ENCODE measurements at places on chromosomes 12 and 14. TPM values are rescaled to one million over a fixed set of nuclear protein-coding genes. Genes with fewer than 3 reads are reported as not detected.

GRCh38 chr14:65222440-65222858 lies 120.1 kb upstream of the MAX start:
- DNase-seq, result peak; percentile 65

The ETFBKMT gene
- total RNA-seq, result 5.6 TPM

- DNase-seq, result peak; percentile 81
These were observed 52.9 kb upstream of the OR9K2 start for GRCh38 chr12:55073043-55074022.

DNA sequence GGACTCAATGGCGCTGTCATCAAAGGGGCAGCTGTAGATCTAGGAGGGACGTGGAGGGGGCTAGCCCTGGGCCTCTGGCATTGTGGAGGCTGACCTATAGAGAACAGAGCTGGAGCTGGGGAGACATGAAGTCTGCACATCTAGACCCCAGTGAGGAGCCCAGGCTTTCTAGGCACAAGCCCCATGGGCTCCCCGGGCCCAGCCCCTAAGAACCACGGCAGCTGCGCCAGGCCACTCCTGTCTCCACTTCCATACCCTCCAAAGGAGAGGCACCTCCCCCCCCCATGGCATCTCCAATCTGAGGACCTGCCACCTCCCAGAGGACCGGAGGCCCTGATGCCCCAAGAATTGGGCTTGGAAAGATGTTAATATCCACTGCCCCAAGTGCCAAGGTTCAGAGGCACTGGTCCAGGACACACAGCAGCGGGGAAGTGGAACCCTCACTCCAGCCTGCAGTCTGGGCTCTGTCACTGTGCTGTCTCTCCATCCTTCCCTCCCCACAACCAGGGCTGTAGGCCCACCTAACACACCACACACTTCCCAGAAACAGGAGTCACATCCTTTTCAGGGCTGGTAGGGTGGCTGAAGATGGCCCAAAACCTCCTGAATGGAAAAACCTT lies 4.5 kb downstream of the ANKRD9 start:
- DNase-seq, result no peak

- no peak for DNase-seq
These were observed 3.5 kb downstream of the B3GNT4 start for GRCh38 chr12:122206976-122207375.

GRCh38 chr12:123063535-123063934 lies 83.1 kb downstream of the ARL6IP4 start:
- DNase-seq, result no peak

DNA sequence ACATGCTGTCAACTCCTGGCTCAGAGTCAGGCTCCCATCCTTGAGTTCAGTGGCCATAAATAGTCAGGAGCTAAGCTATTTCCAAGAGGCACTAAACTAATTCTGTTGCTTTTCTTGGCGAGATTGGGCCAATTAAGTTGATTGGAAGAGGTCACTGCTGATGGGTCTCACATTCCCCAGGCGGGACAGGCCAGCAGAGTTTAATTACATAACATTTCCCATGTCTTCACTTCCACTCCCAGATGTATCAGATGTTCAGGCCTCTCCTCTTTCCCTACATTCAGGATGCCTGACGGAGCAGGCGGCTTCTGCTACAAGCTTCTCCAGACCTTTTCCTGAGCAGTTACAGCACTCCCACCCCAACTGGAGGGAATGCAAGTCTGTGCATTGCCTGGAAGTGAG lies 5.3 kb downstream of the NTF3 start:
- DNase-seq, result peak; percentile 19

The ASB2 gene
- 5.2 TPM for total RNA-seq

GRCh38 chr12:131381716-131382430 lies 329.0 kb upstream of the SFSWAP start:
- no peak for DNase-seq

DNA sequence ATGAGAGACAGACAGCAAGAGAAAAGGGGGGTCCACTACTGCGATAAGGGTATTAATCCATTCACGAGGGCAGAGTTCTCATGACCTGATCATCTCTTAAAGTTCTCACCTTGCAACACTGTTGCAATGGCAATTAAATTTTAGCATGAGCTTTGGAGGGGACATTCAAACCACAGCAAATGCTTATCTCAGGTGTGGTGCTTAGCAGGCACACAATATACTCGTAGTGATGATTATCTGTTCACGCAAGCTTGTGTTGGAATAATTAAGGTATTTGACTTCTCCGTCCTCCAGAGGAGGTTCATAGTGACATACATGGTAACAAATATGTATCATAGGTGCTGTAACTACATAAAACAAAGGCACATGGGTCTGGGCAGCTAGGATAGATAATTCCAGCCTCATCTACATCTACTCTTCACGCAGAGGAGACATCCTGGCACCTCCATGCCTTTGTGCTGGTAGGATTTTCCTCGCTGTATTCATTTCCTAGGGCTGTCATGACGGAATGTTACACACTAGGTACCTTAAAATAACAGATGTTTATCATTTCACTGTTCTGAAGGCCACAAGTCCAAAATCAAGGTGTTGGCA lies 221.2 kb downstream of the RBM19 start:
- DNase-seq, result no peak

DNA sequence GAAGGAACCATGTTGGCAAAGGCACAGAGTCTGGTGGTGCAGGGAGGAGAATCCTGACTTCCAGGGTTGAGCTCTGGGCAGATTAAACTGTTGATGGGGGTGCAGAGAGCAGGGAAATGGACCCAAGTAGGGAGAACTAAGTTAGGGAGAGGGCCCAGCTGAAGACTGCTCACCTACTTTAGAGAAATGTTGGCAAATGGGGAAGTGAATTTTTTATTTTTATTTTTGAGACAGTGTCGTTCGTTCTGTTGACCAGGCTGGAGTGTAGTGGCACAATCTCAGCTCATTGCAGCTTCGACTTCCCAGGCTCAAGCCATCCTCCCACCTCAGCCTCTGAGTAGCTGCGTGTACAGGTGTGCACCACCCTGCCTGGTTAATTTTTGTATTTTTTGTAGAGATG lies 32.1 kb upstream of the TUBA1A start:
- no peak for DNase-seq

DNA sequence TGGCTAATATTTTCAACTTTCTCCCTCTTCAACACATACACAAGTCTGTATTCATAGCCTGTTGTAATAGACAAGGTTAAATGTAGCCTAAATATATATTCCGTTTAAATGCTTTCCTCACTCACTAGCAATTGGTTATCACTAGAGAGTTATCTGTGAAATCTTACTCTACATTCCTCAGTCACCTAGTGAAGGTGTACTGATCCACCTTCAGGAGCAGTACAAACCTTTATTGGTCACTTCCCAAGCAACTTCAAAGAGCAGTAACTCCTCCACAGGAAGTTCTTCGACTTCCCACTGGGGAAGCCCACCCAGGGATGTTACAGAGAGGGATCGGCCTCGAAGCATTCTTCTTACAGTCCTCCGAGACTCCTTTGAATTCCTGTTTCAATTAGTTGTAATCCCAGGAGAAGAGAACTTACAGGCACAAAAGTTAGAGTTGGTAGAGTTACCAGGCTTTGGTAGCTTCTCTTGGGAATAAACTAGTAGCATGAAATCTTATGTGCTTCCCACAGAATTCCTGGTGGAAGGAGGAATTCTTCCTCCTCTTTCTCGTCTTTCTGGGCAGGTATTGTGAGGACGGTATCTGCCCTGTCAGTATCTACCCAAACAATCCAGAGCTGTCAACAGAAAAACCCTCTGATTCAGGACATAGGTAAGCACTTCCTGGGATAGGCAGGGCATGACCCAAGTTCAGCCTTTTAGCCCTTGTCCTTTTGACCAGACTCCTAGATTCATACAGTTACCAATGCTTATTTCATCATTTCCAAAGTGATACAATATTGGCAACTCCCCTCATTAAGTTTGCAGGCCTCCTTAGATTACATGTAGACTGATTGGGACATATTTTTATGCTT lies at the start of gene GYS2:
GYS2 (minus strand) TSS at position 603 of the 857 bp plus-strand sequence; CDS start at position 348, 255 bp downstream.
- no peak for DNase-seq

DNA sequence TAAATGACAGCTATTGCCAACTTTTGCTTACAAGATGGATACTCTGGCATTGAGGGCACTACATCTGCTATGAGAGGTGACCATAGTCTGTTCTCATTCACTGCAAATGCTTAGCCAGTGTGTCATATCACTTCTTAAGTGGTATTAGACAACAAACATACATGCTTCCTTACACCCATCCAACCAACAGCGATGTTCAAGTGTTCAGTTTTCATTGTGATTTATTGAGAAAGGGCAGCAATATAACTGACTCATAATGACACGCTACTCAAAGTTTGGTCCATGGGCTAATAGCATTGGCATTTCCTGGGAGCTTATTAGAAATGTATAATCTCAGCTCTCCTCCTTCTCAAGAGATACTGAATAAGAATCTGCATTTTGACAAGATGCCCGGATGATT lies 181.7 kb downstream of the NPAS3 start:
- no peak for DNase-seq

- DNase-seq, result no peak
These were observed 93.8 kb upstream of the ALX1 start for GRCh38 chr12:85186236-85186635.

- DNase-seq, result no peak
These were observed 84.9 kb upstream of the ADAMTS20 start for GRCh38 chr12:43636725-43637463.

- no peak for DNase-seq
These were observed 347.2 kb downstream of the CCDC91 start for GRCh38 chr12:28537474-28537873.

The WDR20 gene
- total RNA-seq, result 49.4 TPM

- no peak for DNase-seq
These were observed 1277.6 kb downstream of the AACS start for GRCh38 chr12:126342866-126343265.

GRCh38 chr12:68280240-68280639 lies 26.8 kb upstream of the IL22 start:
- no peak for DNase-seq

The CIDEB gene
- 15.8 TPM for total RNA-seq

The CNTN1 gene
- 0.38 TPM for total RNA-seq

DNA sequence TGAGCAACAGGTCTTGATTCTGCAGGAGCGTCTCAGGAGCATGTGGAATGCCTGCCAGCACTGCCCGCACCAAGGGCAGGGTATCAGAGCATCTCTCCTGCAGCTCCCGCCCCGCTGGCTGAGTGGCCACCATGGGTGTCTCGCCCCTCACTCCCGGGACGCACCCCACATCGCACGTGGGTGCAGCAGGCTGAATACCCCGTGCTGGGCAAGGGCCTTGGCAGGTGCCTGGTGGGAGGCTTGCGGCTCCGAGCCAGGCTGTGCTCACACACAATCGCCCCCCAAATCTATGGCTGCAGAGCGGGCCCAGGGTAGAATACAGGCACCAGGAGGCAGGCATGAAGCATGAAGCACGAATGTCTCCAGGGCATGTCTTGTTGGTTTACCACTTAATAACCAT lies 103.9 kb upstream of the TMEM132D start:
- DNase-seq, result no peak

The LRRK2 gene
- total RNA-seq, result 1.6 TPM

DNA sequence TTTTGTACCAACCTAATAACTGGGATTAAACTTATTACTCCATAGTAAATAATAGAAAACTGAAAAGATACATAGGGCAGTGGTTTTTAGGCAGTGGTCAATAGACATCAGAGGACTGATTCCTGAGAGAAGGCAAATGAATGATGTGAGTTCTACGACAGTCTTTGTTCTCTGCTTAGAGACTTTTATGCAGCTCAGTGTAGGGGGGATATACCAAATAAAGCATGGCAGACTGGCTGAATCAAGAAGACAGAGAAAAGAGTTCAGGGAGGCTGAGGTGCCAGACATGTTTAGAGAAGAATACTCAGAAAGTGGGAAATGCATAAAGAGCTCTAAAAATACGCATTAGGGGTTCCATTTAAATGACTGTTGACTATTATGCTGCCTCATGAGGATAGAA lies 320.8 kb upstream of the FAR2 start:
- no peak for DNase-seq

GRCh38 chr14:69814397-69814796 lies 17.4 kb upstream of the SLC10A1 start:
- DNase-seq, result no peak

DNA sequence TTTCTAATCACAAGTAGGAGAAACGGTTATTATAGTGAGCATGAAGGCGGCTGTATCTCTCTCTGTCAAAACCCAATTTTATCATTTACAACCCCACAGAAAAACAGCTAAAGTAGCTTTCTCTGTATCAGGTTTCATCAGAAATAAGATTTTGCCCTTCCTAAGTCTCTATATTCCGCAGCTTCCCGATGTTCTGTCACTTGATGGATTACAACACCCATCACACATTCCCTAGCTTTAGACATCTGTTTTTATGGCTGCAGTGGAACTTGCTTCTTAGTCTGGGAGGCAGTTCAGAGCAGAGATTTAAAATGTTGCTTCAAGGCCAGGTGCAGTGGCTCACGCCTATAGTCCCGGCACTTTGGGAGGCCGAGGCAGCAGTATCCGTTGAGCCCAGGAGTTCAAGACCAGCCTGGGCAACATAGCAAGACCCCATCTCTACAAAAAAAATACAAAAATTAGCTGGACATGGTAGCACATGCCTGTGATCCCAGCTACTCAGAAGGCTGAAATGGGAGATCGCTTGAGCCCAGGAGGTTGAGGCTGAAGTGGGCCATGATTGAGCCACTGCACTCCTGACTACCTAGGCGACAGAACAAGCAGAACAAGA lies 27.6 kb upstream of the FOXN3 start:
- no peak for DNase-seq

The SUSD6 gene
- total RNA-seq, result 95.6 TPM

DNA sequence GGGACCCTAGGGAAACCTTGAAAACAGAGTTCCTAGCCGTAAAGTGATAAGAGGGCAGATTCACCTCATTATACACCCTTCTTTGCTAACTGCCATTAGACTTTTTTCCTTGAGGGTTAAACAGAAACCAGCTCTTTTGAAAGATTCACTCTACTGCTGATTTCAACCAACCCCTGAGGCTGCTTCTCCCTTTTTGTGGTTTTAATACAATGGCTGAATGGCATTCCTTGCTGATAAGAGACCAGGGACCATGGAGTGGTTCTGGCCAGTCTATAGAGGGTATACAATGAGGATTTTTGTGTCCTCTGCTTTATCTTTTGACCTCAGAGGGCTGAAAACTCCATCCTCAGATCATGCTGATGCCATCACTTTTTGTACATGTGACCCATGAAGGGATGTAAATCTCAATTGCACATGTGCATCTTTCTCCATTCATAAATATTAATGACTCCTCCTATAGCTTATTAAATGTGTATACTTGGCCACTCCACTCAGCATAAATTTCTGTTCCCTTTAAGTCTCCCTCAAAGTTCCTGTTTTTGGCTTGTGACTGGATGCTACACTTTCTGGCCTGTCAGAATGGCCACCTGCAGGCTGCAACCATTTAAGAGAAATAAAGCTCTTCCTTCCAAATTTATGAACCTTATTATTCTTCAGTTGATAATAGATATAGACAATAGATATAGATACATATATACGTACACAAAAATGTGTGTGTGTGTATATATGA lies 233.8 kb upstream of the SEL1L start:
- no peak for DNase-seq

The CLEC4E gene
- 0.55 TPM for total RNA-seq

GRCh38 chr14:74015176-74015575 lies 3.9 kb downstream of the ENTPD5 start:
- no peak for DNase-seq

The DAO gene
- 4.8 TPM for total RNA-seq
